ENCODE measurements at places on chromosomes 4 and X. TPM values are rescaled to one million over a fixed set of nuclear protein-coding genes. Genes with fewer than 3 reads are reported as not detected.
A peak's percentile ranks its signal among the peaks of the same experiment; 100 is the strongest.

SPANXA1 gene
- total RNA-seq, result not detected

LRCH2 gene
- total RNA-seq, result 0.06 TPM

CSAG2 gene
- total RNA-seq, result not detected

THAP6 gene
- 21.7 TPM for total RNA-seq

DNA sequence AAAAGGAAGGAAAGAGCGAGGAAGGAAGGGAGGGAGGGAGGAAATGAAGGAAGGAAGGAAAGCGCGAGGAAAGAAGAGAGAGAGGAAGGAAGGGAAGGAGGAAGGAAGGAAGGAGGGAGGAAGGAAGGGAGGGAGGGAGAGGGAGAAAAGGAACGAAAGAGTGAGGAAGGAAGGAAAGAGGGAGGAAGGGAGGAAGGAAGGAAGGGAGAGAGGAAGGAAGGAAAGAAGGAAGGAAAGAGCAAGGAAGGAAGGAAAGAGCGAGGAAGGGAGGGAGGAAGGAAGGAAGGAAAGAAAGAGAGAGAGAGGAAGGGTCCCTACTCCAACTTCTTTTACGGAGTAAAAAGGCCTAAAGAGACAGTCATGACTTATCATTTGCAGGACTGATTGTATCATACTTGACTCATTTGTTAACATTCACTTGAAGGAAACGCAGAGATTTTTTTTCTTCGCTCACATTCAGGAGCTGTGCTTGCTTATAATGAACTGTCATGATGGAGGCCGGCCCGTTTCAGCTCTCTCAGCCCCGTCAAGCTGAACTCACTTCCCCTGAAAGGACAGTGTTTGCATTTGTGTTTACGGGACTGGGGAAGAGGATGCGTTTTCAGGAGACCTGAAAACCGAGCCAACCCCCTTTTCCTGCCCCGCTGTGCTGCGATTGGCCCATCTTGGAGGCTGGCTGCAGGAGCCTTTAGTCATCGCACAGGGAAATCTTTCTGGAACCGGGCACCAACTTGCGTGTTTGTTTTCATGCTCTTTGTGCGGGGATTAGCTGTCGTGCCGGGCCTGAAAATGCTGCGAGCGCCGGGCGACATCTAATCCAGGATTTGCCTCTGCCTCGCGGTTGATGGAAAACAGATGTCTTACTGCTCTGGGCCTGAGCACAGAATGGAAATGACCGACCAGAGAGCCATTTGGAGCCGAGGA, 17.8 kb downstream of the TRIM2 start:
- DNase-seq, result no peak

DNA sequence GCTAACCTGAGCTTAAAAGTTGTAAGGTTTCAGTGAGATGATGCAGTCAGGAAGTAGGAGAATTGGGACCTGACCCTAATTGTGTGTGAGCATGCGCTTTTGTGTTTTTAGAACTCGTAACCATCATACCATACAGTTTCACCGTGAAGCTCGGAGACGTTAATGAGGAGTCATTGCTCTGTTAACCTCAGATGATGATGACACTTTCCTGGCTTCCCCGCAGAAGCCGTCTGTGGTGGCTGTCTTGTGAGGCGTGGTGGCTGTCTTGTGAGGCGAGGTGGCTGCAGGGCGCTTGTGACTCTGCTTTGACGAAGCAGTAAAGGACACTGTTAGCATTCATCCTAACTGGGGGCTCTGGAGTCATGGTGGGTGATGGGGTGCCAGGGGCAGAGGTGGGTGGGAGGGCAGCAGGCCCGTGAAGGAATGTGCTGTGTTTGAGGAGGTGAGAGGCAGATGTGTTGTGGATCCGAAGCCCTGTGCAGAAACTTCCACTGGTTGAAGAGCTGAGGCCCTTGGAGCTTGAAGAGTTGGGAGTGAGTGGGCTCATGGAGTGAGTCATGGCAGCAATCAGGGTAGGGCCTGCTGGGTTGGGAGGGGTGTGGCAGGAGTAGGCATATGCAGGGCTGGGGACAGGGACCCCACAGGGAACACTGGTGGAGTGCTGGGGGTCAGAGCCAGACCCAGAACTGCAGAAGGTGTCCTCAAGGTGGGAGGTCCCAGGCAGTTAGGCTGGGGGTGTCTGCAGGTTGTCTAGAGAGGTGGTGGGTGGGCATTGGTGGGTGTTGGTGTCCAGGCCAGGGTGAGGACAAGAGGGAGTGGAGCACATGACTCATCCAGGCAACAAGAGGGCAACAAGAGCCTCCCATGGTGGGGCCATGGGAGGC, 57.4 kb downstream of the NSD2 start:
- no peak for DNase-seq

DNA sequence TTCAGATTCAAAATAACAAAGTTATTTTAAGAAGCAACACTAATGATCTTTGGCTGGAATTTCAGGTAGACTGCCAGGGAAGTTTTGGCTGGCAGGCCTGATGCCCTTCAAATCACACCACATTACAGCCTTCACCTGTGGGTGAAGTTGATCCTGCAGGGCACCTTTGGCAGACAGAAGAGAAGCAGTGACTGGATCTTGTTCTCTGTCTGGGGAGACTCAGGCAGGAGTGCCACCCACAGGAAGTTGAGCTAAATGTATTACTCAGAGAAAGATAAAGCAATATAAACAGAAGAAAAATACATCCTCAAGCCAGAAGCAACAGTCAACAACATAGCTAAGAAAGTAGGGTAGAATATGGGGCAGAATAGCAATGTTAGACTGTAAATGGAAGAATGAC, 12.8 kb upstream of the CFAP299 start:
- DNase-seq, result no peak

DNA sequence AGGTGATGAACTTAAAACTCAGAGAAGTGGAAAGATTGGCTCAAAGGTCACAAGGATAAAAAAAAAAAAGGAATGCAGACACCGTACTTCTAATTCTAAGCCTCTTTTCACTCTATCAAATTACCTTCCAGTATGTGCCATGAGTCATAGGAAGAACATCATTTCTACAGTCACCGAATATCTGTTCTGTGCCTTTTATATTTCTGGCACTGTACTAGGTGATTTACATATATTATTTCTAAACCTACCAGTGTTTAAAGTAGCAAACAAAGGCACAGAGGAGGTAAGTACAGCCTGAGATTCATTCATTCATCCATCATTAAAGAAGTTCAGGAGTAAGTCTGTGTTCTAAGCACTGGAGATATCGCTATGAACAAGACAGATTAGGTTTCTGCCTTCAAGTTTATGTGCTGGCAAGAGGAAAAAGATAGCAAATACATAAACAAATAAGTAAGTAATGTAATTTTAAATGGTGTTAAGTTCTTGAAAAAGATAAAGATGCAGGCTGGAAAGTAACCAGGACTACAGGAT, 65.3 kb downstream of the PALLD start:
- DNase-seq, result no peak

GRCh38 chrX:153303276-153304262, 18.0 kb downstream of the PNMA6F start:
- no peak for DNase-seq

DNA sequence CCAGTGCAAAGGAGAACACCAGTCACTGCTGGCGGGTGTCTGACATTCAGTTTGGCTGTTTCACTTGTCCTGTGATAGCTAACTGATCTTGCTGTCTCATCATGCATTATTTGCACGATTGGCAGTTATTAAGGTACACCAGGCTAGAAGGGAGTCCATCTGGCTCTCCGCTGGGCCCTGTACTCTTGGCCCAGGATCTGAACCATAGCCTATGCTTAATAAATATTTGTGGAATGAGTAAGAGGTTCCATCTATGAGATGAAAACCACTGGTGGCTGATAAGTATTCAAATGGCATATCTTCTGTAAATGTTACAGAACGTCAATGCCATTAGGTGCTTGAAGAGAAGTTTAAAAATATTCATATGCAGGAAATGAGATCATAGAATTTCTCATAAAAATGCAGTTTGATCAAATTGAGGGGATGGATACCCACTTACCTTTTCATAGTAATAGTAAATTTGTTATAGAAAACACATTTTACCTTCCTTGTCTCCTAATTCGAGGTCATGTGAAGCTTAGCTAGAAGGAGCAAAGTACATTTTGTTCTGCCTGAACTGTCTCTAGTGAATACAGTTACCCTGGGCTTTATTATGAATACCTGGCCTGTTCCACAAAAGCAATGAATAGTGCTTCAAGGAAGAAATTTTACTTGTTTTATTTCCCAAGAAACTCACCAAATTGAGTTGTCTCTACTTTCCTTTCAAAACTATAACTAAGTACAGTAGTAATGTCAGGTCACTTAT, 213.5 kb downstream of the CBR4 start:
- DNase-seq, result peak; percentile 14

DNA sequence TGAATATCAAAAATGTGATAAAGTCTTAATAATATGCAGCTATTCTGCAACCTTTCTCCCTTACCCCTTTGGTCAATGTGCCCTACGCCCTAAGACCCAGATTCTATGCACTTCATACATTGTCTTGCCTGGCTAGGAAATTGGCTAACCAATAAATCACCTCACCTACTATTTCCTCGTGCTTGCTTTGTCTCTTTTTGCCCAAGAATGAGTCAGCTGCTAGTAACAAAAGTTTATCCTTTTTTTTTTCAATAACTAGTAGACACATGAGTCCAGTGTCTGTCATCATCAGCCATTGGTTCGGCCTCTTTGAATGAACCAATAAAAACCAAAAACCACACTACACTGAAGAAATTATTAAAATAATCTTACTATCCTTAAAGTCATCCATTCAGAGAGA, 387.1 kb downstream of the PPP3CA start:
- DNase-seq, result no peak

DNA sequence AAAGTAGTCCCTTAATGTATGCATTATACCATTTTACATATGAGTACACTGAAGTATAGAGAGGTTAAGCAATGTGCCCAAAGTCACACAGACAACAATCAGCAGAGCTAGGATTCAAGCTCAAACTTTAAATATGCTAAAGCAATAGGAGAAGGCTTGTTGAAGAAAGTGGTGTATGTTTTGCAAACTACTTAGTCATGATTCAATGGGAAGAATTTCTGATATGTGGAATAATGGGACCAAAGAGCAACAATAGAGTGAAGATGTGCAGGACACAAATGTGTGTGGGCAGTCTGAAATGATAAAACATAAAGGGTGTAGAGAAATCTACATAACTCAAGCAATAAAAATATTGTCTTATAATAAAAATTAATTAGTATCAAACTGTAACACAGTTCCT, 109.0 kb upstream of the ARSJ start:
- no peak for DNase-seq

DNA sequence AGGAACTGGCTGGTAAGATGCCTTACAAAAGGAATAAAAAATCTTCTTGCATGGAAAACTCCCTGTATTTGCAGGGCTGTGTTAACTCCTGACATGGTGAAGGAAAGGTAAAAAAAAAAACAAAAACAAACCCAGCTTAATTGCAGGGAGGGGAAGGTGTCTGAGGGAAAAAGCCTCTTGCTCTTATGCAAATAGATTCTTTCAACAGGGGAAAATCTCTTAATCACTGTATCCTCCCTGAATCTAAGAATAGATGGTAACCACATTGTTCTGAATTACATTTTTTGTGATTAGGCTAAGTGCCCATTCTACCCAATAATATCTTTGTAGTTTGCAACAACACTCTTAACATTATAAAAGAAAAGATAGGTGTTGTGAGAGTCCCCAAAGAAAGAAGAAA, 172.6 kb downstream of the RBM46 start:
- DNase-seq, result no peak

DNA sequence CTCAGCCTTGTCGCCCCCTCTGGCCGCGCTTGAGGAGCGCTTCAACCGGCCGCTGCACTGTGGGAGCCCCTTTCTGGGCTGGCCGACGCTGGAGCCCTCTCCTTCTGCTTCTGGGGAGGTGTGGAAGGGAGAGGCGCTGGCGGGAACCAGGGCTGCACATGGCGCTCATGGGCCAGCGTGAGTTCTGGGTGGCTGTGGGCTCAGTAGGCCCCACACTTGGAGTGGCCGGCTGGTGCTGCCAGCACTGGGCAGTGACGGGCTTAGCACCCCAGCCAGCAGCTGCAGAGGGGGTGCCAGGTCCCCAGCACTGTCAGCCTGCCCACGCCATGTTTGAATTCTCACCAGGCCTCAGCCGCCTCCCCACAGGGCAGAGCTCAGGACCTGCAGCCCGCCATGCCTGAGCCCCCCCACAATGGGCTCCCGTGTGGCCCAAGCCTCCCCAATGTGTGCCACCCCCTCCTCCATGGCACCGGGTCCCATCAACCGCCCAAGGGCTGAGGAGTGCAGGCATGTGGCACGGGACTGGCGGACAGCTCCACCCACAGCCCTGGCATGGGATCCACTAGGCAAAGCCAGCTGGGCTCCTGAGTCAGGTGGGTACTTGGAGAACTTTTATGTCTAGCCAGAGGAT, 615.2 kb downstream of the TRIML1 start:
- no peak for DNase-seq

DNA sequence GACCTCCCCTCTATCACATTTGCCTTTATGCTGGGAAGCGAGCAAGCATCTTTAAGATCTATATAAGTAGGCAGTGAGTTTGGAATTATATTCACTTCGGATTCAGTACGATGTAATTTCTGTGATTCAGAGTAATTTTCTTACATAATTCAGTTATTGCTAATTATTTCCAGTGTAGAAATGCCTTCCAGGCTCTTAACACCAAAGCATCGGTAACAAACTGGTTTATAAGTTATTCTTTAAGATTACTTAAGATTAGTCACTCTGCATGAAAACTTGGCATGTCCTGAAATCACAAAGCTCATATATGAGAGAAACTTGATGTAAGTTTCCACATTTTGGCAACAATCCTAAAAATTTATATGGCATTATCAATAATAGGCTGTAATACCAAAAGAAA, 120.8 kb downstream of the ADAMTS3 start:
- DNase-seq, result no peak

DNA sequence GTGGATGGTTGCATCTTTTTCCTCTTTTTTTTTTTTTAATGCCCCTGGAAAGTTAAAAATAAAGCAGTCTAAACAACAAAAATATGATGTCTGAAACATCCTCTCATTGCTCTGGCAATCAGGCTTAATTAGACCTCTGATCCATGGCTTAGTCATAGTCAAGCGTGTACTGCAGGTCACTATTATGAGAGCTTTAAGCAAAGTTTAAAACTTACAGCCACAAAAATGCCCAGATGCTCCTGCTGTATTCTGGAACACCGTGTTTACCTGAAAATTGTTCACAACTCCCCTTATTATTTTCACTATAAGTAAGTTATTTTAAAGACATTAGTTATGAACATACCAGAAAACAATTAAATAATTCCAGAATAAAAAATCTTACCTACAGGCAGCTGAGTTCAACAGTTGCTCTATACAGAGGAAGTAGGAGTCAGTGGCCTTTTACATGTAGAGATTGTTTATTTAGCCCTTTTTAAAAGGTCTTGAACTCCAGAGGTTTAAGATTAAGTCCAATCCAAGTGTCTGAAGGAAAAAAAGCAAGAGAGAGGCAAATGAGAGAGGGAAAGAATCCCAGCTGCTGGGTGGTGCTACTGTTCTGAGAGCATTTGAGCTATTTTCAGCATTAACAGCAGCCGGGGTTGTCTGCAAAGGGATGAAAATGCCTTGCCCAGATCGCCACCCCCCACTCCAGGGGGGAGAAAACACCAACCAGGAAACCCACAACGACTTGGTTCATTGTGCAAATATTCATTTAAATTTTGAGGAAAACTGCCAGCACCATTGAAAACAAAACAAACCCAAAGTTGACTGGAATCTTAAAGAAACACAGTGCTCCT, 36.9 kb downstream of the SORBS2 start:
- DNase-seq, result no peak
